ENCODE measurements at places on chromosomes 4 and X. TPM values are rescaled to one million over a fixed set of nuclear protein-coding genes. Genes with fewer than 3 reads are reported as not detected.

Gene SPACA5B
- not detected for total RNA-seq

DNA sequence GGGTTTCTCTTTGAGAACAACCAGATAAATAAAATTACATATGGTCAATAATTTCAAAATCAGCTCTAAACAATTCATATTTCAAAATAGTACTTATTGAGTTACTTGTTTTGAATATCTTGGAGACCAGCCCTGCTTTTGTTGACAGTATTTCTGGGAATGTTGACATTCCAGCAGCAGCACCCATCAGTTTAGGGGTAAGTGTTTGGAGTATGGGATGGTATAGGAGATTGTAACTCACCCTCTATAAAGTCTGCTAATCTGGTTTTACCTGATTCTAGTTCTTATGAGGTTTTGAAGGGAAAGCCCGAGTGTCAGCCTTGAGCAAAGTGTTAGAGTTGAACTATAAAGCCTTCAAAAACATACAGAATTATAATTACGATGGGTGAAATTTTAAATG, 139.2 kb upstream of the ANKRD50 start:
- peaks cover 3% of the 10 kb centered on the region for H3K4me1 ChIP-seq
- no peak overlapping the region for H3K27ac ChIP-seq

Gene PPEF1
- 0.22 TPM for total RNA-seq

Gene NUDT10
- 2.5 TPM for total RNA-seq

Gene ABCG2
- 26.3 TPM for total RNA-seq
